IMR-90 (cell line): ENCODE measurements at places on chromosomes 6 and 20.
A peak's percentile ranks its signal among the peaks of the same experiment; 100 is the strongest.

DNA sequence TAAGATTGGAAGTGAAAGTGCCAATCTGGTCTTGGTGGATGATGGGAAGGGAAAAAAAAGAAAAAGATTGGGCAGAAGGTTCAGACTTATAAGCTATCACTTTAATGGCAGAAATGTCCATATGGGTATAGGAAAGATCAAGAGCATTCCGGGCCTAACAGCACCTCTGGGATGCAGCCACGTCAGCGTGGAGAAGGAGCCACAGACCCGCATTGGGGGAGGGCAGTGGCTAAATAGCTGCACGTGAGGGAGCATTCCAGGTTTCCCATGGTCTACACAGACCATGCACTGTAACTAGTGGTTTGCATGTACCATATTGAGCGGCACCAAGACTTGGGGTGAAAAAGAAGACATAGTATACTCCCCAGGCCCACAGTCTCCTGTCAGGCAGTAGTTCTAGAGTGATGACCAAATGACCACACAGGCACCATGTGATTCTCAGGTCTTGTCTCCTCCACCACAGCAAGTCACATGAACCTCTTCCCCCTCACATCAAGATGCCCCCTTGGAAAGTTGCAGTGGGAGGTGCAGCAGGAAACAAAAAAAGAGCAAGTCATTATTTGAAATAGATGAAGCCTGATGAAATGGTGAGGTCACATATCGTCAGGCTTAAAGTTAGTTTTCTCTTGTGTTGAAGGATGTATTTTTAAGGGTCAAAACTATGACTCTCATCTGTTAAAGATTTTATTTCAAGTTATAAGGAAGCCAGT lies 94.4 kb upstream of the TNFAIP3 start:
- peaks cover 9% of the 10 kb centered on the region for H3K4me1 ChIP-seq
- no peak overlapping the region for H3K27ac ChIP-seq
- no peaks in the 10 kb centered on the region for H3K27me3 ChIP-seq
- no peak overlapping the region for H3K4me3 ChIP-seq
- no peaks in the 10 kb centered on the region for H3K36me3 ChIP-seq
- DNase-seq = no peak

GRCh38 chr20:47506335-47506734 lies 4.6 kb downstream of the NCOA3 start:
- no peaks in the 10 kb centered on the region for H3K36me3 ChIP-seq
- H3K4me3 ChIP-seq = no peak overlapping the region
- no peaks in the 10 kb centered on the region for H3K27me3 ChIP-seq
- no peak for DNase-seq
- no peak overlapping the region for H3K27ac ChIP-seq

GRCh38 chr20:35735826-35736470 lies 6.1 kb downstream of the RBM39 start:
- peaks cover 6% of the 10 kb centered on the region for H3K4me1 ChIP-seq
- DNase-seq = no peak
- no peak overlapping the region for H3K27ac ChIP-seq
- no peaks in the 10 kb centered on the region for H3K27me3 ChIP-seq
- H3K36me3 ChIP-seq = peaks cover 66% of the 10 kb centered on the region

DNA sequence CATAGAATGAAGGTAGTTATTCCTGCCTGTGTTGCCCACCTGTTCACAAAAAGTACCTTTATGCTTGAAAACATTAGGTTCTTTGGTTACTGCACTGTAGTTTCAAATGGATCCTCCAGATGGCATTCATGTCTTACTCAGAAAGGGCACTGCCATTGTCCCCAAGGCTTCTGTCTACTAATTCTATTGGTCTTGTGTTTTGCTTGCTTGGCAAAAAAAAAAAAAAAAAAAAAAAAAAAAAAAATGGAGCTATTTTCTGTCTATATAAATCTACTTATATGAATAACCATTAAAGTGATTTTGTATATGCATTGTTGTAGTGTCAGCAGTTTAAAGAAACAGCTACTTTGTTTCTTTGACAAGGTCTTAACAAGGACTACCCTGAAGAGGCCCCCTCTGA lies 12.7 kb upstream of the EFHC1 start:
- H3K36me3 ChIP-seq = peaks cover 8% of the 10 kb centered on the region; the same call in 1 of the 2 replicates
- H3K27ac ChIP-seq = no peak overlapping the region
- no peak overlapping the region for H3K4me3 ChIP-seq
- H3K4me1 ChIP-seq = peaks cover 9% of the 10 kb centered on the region

DNA sequence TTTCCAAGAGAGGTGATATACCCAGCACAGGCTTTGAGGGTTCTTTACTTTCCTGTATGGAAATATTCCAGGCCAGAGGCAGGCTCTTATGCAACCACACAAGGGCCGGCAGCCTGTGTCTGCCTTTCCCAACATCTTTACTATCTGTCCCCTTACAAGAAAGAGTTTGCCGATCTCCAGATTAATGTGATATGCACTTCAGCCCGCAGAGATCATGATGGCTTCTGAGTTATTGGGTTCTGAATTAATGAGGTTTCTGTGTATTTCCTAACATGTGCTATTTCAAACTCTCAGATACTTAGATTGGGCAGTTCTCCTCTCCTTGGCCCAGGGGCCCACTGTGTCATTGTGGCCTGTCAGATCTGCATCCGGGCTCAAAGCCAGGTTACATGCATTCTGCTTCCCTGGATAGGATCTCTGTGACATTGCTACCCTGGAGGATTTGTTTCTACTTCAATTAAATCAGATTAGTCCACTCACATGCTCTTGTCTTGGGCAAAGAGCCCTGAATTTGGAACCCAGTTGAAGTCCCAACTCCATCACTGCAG lies 56.6 kb downstream of the TGM2 start:
- peak; percentile 48 for DNase-seq
- peak overlapping the region; percentile 67; the same call in 1 of the 2 replicates for H3K27ac ChIP-seq
- H3K4me1 ChIP-seq = peaks cover 18% of the 10 kb centered on the region
- no peak overlapping the region for H3K4me3 ChIP-seq
- no peaks in the 10 kb centered on the region for H3K36me3 ChIP-seq
- H3K27me3 ChIP-seq = no peaks in the 10 kb centered on the region

DNA sequence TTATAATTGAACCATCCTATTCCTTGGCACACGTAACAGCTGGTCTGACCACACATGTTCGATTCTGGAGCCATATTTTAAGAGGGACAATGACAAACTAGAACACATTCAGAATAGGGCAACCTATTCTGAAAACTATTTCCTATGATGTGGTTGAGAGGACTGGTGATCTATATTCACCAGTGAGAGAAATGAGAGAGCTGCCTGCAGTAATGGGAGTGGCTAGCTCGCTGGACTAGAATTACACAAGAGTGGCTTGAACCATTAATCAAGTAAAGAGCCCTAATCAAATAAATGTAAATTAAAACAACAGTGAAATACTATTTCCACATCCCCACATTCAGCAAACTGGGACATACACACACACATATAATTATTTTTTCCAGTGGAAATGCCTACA lies 55.3 kb upstream of the LY86 start:
- no peak overlapping the region for H3K4me3 ChIP-seq
- H3K27ac ChIP-seq = no peak overlapping the region

- no peak overlapping the region for H3K27ac ChIP-seq
- no peaks in the 10 kb centered on the region for H3K4me1 ChIP-seq
- H3K36me3 ChIP-seq = peaks cover 9% of the 10 kb centered on the region
- H3K27me3 ChIP-seq = no peaks in the 10 kb centered on the region
- DNase-seq = no peak
These were observed 75.1 kb downstream of the CNBD2 start for GRCh38 chr20:36043441-36043840.

GRCh38 chr6:162198925-162199324 lies 528.6 kb downstream of the PRKN start:
- H3K4me3 ChIP-seq = no peak overlapping the region
- H3K27me3 ChIP-seq = no peaks in the 10 kb centered on the region
- no peaks in the 10 kb centered on the region for H3K36me3 ChIP-seq
- no peak for DNase-seq

- H3K36me3 ChIP-seq = no peaks in the 10 kb centered on the region
- H3K27me3 ChIP-seq = peaks cover 15% of the 10 kb centered on the region
- peak; percentile 82 for DNase-seq
- no peak overlapping the region for H3K27ac ChIP-seq
These were observed 28.9 kb downstream of the PSMB9 start for GRCh38 chr6:32882879-32883250.

- H3K27ac ChIP-seq = no peak overlapping the region
- H3K4me3 ChIP-seq = no peak overlapping the region
- H3K4me1 ChIP-seq = no peaks in the 10 kb centered on the region
- DNase-seq = peak; percentile 16
- H3K36me3 ChIP-seq = no peaks in the 10 kb centered on the region
- peaks cover 3% of the 10 kb centered on the region; the same call in 1 of the 2 replicates for H3K27me3 ChIP-seq
These were observed 35.3 kb downstream of the EFCAB8 start for GRCh38 chr20:32894026-32894483.

- H3K4me1 ChIP-seq = no peaks in the 10 kb centered on the region
- no peaks in the 10 kb centered on the region for H3K36me3 ChIP-seq
- H3K27me3 ChIP-seq = peaks cover 8% of the 10 kb centered on the region; the same call in 1 of the 2 replicates
- no peak overlapping the region for H3K4me3 ChIP-seq
- DNase-seq = no peak
These were observed 1.4 kb downstream of the SPO11 start for GRCh38 chr20:57330998-57331397.

DNA sequence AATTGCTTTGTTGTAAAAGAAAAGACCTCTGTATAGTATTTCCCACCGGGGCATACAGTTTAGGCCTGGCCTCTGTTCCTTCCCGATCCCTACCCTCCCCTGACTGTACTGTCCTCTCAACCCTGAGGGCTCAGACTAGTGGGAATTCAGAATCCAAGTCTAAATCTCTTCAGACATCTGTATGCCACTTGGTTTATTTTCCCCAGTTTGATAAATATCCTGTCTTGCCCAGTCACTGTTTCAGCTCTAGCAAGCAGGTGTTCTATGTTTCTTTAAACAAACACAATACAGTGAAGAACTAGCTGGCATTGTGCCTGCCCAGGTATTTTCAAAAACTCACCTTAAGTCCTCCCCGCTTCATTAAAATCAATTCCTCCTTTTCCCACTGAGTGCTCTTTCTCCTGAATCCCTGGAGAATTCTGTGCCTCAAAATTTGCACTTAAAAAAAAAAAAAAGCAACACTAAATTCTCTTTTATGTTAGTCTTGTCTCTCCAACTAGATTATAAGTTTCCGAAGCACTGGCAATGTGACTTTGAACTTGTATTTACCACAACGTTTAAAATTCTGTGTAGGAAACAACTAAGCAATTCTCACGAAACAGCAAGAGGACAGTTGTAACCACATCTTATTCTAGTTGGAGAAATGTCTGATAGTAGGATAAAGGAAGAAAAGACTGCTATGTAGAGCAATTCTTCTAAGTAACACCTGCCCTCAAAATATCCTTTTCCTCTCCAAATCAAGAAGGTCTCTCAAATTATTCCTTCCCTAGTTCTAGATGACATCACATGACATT lies 112.0 kb upstream of the CARMIL1 start:
- H3K4me3 ChIP-seq = no peak overlapping the region
- no peaks in the 10 kb centered on the region for H3K36me3 ChIP-seq
- no peak for DNase-seq

DNA sequence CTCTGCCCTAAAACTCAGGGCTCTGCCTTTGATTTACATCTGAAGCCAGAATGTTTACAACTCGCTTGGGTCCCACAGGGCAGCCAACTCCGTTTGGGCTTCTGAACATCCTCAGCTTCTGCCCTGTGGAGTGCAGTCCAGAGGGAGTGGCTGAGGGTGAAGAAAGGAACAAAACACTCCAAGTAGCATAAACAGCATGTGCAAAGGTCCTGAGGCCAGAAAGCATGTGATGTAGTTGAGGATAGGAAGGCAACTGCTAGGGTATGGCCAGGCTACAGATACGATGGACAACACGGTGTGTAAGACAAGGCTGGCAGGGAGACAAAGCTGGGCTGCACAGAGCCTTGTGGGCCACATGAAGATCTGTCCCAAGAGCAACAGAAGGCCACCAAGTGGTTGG lies 12.5 kb downstream of the JAG1 start:
- no peak for DNase-seq
- H3K4me3 ChIP-seq = no peak overlapping the region
- peaks cover 68% of the 10 kb centered on the region for H3K36me3 ChIP-seq
- no peaks in the 10 kb centered on the region for H3K27me3 ChIP-seq

DNA sequence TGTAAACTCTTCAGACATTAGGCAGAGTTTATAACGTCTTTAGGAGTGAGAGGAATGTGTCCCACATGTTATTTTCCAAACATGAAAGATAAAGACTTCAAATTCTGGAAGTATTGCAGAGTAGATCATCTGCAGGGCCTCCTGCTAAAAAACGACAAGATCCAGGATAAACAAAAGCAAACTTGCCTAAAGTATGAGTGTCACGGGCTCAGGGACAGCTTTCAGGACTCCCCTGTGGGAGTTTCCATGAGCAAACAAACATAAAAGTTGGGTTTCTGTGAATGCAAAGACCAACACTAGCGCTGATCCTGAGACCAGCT lies 76.9 kb downstream of the TXNDC5 start:
- H3K36me3 ChIP-seq = no peaks in the 10 kb centered on the region
- peaks cover 7% of the 10 kb centered on the region; the same call in 1 of the 2 replicates for H3K4me1 ChIP-seq
- 0 out of 2 replicates have a peak, but pooled peaks cover 2% of the 10 kb centered on the region for H3K27me3 ChIP-seq
- peak overlapping the region; percentile 73; the same call in 1 of the 2 replicates for H3K27ac ChIP-seq

GRCh38 chr6:129753422-129753821 lies 43.4 kb upstream of the ARHGAP18 start:
- no peaks in the 10 kb centered on the region for H3K27me3 ChIP-seq
- H3K36me3 ChIP-seq = no peaks in the 10 kb centered on the region
- H3K4me3 ChIP-seq = no peak overlapping the region
- H3K4me1 ChIP-seq = peaks cover 10% of the 10 kb centered on the region
- H3K27ac ChIP-seq = no peak overlapping the region

GRCh38 chr6:144731229-144731628 lies 446.1 kb downstream of the UTRN start:
- no peaks in the 10 kb centered on the region for H3K27me3 ChIP-seq
- DNase-seq = no peak
- no peak overlapping the region for H3K27ac ChIP-seq
- no peaks in the 10 kb centered on the region for H3K36me3 ChIP-seq

DNA sequence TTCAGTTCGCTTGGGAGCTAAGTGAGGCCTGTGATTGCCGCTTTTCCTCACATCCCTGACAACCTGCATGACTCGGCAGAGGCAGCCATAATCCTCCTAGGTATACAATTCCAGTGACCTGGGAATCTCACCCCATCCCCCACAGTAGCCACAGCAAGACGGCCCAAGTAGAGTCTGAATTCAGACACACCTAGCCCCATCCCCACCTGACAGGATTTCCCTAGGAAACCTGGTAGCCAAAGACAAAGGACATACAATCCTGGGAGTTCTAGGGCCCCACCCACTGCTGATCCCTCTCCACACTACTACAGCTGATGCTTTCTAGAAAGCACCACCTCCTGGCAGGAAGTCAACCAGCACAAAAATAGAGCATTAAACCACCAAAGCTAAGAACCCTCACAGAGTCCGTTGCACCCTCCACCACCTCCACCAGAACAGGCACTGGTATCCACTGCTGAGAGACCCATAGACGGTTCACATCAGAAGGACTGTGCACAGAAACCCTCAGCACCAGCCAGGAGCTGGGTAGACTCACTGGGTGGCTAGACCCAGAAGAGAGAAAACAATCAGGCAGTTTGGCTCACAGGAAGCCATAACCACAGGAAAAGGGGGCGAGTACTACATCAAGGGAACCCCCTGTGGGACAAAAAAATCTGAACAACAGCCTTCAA lies 17.9 kb upstream of the RUNX2 start:
- no peak overlapping the region for H3K4me3 ChIP-seq
- H3K27me3 ChIP-seq = no peaks in the 10 kb centered on the region
- H3K36me3 ChIP-seq = no peaks in the 10 kb centered on the region
- no peak overlapping the region for H3K27ac ChIP-seq

GRCh38 chr6:107712665-107713551 lies 111.2 kb downstream of the SCML4 start:
- H3K4me3 ChIP-seq = peak overlapping the region; percentile 11
- H3K27me3 ChIP-seq = peaks cover 2% of the 10 kb centered on the region; the same call in 1 of the 2 replicates
- no peaks in the 10 kb centered on the region for H3K36me3 ChIP-seq
- peaks cover 7% of the 10 kb centered on the region; the same call in 1 of the 2 replicates for H3K4me1 ChIP-seq
- peak; percentile 86 for DNase-seq
- no peak overlapping the region for H3K27ac ChIP-seq

- peaks cover 28% of the 10 kb centered on the region for H3K27me3 ChIP-seq
- H3K27ac ChIP-seq = no peak overlapping the region
- peak; percentile 30 for DNase-seq
These were observed 7.3 kb upstream of the YTHDF1 start for GRCh38 chr20:63223121-63223825.
